ENCODE measurements at places on chromosomes 5 and 9. TPM values are rescaled to one million over a fixed set of nuclear protein-coding genes. Genes with fewer than 3 reads are reported as not detected.

The GPRIN1 gene
- 3.9 TPM for total RNA-seq

The SLC36A3 gene
- not detected for total RNA-seq

- DNase-seq = peak; percentile 45
Measured at GRCh38 chr9:35903049-35903448, 3.0 kb upstream of the HRCT1 start.

GRCh38 chr5:35822511-35822910 lies 34.2 kb upstream of the IL7R start:
- DNase-seq = no peak

The HTR1A gene
- not detected for total RNA-seq

- DNase-seq = no peak
Measured at GRCh38 chr5:114390431-114390830, 28.6 kb downstream of the KCNN2 start.

- peak; percentile 85 for DNase-seq
Measured at GRCh38 chr9:16191691-16192402, 639.0 kb downstream of the CCDC171 start.

The SPINK7 gene
- not detected for total RNA-seq

- no peak for DNase-seq
Measured at GRCh38 chr5:2188661-2189060, 305.9 kb upstream of the IRX4 start.

GRCh38 chr5:90865180-90865579 lies 306.6 kb downstream of the ADGRV1 start:
- no peak for DNase-seq

Data from endothelial cell (in vitro differentiated cells).